ENCODE measurements at places on chromosomes 3 and 15.

GRCh38 chr3:179953993-179954870, 82.5 kb downstream of the PEX5L start:
- DNase-seq: no peak

- no peak for DNase-seq
Observed at GRCh38 chr15:62124176-62124972, 40.7 kb downstream of the C2CD4B start.

DNA sequence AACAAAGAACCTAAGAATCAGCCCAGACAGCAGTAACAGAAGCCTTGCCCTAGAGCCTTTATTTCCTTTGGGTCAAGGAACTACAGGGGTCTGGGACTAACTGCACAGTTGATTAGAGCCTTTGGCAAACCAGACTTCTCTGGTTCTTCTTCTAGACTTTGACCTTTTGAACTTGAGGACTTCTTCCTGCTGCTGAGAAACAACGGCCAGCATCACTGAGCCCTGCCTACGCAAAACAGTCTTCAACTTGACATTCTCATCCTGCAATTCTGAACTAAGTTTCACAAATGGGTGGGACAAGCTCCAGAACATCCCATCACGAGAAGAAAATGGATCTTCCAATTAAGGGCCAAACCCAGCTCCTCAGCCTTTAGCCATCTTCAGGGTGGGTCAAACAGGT, 31.4 kb downstream of the CMTM6 start:
- no peak for DNase-seq

DNA sequence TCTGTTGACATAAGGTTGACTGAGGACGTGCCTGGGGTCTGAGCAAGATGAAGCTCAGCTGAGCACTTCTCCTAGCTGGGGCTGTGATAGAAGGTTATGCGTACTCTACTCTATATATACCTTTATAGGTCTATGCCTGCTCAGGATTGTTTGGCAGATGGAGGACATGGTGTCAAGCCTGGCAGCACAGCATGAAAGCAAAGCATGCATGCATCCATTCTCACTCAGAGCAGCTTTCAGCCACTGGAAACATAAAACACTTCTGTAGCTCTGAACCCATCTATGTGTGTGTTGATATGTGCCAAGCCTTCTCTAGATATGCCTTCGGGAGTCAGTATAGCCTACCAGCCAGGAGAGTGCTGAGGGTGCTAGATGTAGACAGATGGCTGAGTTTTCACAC, 142.3 kb upstream of the NUDT16 start:
- DNase-seq: no peak

GRCh38 chr3:184145111-184145524, 10.0 kb downstream of the EIF2B5 start:
- DNase-seq: peak; percentile 60

DNA sequence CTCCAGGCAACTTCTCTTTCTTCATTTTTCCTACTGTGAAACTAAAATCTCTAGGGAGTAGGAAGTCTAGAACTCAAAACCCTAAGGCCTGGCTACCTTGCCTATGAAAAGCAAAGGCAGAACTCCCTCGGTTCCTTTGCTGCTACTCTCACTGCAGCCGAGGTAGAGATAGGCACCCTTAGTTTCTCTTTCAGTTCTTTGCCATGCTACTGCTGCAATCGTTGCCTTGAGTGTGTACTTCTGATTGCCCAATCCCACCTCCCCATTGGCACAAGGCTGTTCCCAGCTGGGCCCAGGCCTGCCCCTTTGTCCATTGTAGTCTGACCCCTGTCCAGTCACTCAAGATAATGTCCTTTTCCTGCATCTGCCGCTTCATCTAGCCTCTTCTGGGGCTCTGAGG, 92.3 kb upstream of the MRPS22 start:
- no peak for DNase-seq

DNA sequence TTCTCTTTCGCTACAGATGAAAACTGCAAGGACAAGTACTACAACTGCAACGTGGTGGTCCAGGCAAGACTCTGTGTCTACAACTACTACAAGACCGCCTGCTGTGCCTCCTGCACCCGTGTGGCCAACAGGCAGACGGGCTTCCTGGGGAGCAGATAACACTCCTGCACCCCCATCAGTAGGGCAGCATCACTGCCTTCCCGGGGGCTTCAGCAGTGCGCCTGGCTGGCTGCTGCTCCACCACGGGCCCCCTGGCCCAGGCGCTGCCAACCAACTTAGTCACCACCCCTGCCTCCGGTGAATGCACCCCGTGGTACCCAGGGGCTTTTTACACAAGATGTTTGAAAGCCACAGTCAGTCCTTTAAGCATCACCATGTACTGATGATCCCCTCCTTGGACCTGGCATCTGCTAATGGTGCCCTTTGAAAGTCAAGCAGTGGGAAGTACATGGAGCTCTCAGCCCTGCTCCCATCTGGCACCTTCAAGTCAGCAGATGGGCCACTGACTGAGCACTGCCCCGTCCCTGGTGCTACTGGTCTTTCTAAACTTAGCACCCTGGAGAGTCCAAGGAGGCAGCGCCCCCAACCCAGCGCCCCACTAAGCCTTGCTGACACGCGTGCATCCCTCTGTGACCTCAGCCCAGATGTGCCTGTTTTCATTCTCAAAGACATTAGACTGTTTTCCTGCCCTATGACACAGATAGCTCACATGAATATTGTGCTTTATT, 33.0 kb upstream of the NR2E3 start:
- DNase-seq: no peak

GRCh38 chr3:149947231-149947630, 23.5 kb downstream of the PFN2 start:
- DNase-seq: no peak

- no peak for DNase-seq
Observed at GRCh38 chr15:92801774-92802464, 98.2 kb upstream of the CHD2 start.

DNA sequence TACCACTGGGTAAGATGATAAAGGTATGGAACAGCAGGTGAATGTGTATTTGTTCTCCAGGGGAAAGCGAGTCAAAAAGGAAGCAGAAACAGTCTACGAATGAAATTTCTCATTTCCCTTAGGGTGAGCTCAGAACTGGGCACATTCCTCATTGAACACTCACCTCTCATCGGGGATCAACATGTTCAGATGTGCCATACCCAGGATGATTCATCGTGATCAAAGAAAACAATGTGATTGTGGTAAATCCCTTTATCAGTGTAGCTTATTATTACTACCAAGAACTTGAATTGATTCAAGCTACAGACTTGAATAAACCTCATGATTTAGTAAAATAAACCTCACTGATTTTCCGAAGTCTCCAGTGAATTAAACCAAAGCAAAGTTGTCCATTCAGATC, 72.1 kb downstream of the GJD2 start:
- no peak for DNase-seq

DNA sequence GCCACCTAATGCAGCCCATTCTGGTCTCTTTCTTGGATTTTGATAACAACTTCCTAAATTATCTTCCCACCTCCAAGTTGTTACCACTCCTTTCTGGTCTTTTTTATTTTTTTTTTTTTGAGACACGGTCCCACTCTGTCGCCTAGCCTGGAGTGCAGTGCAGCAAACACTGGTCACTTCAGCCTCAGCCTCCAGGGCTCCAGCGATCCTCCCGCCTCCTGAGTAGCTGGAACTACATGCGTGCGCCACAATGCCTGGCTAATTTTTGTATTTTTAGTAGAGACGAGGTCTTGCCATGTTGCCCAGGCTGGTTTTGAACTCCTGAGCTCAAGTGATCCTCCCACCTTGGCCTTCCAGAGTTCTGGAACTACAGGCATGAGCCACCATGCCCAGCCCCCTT, 92.8 kb upstream of the BHLHE40 start:
- DNase-seq: no peak

DNA sequence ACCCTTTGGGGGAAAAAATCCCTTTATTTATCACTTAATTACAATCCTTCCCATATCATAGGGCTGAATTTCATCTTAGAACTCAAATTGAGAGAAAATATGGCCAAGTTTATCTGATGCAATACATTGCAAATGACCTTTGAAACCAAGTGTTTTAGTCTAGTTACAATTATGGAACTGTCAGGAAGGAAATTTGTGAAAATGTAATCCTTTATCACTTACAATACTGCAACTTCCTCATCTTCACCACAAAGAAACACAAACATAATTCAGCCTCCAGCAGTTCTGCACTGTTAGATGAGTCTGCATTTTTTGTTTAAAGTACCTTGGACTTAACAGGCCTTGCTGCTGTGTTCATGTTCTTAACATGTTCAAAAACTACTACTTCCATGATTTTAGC, 4.6 kb downstream of the CCPG1 start:
- no peak for DNase-seq

DNA sequence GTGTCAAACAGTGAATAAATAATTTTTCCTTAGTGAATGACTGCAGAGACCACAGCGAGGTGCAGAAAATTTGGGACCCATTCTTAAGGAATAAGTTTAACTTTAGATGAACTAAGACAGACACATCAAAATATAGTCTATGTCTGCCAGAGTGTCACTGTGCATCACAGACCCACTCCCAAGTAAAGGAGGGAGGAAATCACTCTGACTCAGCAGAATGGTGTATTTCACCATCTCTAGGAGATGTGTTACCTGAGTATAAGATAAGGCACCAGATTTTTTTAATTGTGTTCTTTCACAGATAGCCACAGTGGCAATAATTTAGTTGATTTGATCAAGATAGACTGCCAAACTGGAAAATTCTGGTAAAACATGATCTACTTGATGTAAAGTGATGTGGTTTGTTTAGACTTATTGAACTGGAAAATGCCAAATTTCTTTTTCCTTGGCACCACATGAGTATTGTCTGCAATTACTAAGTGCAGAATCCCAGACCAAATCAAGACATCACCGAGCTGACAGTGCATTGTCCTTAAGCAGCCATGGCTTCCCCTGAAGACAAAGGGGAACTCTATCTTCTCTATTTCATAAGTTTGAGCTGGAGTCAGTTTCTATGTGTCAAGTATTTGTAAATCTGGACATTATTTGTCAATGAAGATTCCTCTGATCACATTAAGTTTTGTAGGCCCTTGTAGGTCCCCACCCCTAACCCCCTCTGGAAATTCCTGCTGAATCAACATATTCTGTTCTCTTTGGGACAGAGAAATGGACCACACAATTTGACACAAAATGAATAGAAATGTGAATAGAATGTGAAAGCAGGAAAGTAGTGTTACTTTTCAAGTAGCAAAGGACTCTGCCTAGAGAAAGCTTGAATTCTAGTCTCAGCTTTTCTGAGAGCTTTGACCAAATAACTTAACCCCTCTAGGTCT, 47.6 kb downstream of the TIPARP start:
- no peak for DNase-seq

GRCh38 chr3:43796041-43796596, 105.4 kb downstream of the ABHD5 start:
- DNase-seq: no peak

GRCh38 chr3:15659254-15659975, 57.9 kb downstream of the BTD start:
- no peak for DNase-seq

Data from BE2C (cell line).